PC-3 (cell line): ENCODE measurements at places on chromosomes 11 and 22. TPM values are rescaled to one million over a fixed set of nuclear protein-coding genes. Genes with fewer than 3 reads are reported as not detected.

GRCh38 chr11:111795334-111795985 lies 29.3 kb upstream of the PPP2R1B start:
- H3K4me3 ChIP-seq = no peak overlapping the region
- H3K36me3 ChIP-seq = 0 out of 2 replicates have a peak, but pooled peaks cover 10% of the 10 kb centered on the region
- no peaks in the 10 kb centered on the region for H3K27me3 ChIP-seq
- no peak for DNase-seq
- no peak overlapping the region for H3K27ac ChIP-seq
- peaks cover 4% of the 10 kb centered on the region for H3K4me1 ChIP-seq

DNA sequence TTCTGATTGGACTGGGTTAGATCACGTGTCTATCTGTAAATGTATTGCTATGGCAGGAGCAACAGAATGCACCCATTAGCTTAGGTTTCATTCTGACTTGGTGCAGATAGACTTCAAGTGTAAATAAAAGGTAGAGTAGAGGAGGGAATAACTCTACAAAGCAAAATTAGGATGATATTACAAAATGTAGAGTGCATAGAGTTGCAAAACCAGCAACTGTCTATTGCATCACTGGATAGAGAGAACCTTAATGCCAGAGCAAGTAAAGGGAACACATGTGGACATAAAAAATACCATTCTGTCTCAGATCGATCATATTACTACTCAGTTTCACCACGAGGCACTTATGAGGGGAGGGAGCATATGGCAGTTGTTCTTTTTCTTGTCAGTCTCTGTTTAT lies 22.0 kb upstream of the CAT start:
- H3K36me3 ChIP-seq = peaks cover 6% of the 10 kb centered on the region; the same call in 1 of the 2 replicates
- H3K27ac ChIP-seq = no peak overlapping the region
- no peak overlapping the region for H3K4me3 ChIP-seq
- DNase-seq = no peak
- H3K27me3 ChIP-seq = no peaks in the 10 kb centered on the region

- no peaks in the 10 kb centered on the region for H3K4me1 ChIP-seq
- no peaks in the 10 kb centered on the region for H3K27me3 ChIP-seq
- H3K36me3 ChIP-seq = no peaks in the 10 kb centered on the region
Observed at GRCh38 chr11:80129396-80129795, 688.6 kb upstream of the TENM4 start.

DNA sequence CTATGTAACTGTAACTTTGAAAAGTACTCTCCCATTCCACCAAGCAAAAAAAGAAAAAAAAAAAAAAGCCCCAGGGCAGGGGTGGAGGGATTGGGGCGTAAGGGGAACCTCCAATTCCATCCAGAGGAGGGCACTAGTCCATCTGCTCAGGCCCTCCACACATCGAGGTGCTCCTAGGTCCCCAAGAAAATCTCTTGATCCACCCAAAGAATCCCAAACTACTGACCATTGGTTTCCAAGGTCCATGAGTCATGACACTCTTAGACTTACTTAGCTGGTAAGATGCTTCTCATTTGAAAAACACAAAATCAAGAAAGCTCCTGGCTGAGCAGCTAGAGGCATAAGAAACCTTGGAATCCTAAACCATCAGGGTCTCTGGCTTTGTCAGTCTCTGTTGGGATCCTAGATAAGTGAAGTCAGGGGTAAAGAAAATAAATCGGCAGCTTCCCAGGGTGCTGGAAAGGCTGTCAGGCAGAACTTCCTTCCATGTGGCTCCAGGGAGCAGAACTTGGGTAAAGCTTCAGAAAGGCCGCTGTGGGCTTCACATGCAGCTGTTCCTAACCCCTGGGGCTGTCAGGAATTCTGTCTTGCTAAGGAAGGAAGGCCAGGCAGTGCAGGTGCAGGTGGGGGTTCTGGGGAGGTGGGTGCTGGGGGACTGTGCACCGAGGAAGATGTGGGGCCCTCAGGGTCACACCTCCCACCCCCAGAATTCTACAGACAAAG lies 49.4 kb upstream of the ADA2 start:
- H3K36me3 ChIP-seq = no peaks in the 10 kb centered on the region
- H3K27ac ChIP-seq = no peak overlapping the region

- H3K36me3 ChIP-seq = peaks cover 32% of the 10 kb centered on the region
- H3K4me3 ChIP-seq = no peak overlapping the region
- H3K27me3 ChIP-seq = no peaks in the 10 kb centered on the region
- no peak for DNase-seq
- H3K27ac ChIP-seq = no peak overlapping the region
- H3K4me1 ChIP-seq = no peaks in the 10 kb centered on the region
Observed at GRCh38 chr11:47775240-47775869, 8.2 kb upstream of the FNBP4 start.

DNA sequence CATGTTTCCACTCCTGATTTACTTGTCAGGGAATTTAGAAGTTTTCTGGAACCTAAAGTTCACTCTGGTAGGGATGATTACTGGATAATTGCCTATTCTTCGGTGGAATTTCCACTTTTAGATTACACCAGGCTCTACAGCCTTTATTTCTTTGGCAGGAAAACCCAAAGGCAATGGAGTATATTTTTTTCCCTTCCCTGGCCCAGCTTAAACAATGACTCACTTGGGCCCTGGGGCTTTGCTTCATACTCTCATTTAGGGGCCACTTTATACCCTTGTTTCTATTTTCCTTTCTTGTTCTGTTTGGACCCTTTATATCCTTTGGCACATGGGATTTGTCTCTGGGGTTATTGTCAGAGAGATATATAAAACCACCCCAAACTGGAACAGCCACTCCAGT lies 114.7 kb downstream of the CSTPP1 start:
- no peak overlapping the region for H3K4me3 ChIP-seq
- H3K4me1 ChIP-seq = no peaks in the 10 kb centered on the region
- H3K36me3 ChIP-seq = no peaks in the 10 kb centered on the region

DNA sequence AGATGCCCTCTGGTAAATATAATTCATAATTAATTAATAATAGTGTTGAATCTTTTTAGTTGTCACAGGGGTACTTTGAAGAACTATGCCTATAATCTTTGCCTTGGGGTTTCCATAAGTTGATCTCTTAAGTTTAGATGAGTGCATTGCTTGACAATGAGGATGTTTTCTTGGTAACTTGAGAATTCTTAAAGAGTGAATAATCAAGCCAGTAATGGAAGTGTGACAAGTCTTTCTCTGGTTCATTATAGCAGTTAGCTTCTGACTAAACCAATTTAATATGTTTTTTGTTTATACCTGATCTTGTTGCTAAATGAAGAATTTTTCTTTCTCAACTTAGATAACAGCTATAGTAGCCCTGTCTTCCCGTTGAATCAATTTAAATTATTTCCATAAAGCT lies 46.2 kb downstream of the ATXN10 start:
- peak; percentile 37 for DNase-seq

- peaks cover 69% of the 10 kb centered on the region for H3K4me1 ChIP-seq
- no peaks in the 10 kb centered on the region for H3K27me3 ChIP-seq
- H3K36me3 ChIP-seq = peaks cover 30% of the 10 kb centered on the region
- peak overlapping the region; percentile 16 for H3K27ac ChIP-seq
Observed at GRCh38 chr11:128492903-128493569, 94.3 kb downstream of the ETS1 start.

GRCh38 chr11:7501251-7501650 lies 12.5 kb upstream of the PPFIBP2 start:
- no peak for DNase-seq
- H3K4me3 ChIP-seq = no peak overlapping the region
- no peaks in the 10 kb centered on the region for H3K4me1 ChIP-seq
- no peaks in the 10 kb centered on the region for H3K36me3 ChIP-seq
- no peak overlapping the region for H3K27ac ChIP-seq

DNA sequence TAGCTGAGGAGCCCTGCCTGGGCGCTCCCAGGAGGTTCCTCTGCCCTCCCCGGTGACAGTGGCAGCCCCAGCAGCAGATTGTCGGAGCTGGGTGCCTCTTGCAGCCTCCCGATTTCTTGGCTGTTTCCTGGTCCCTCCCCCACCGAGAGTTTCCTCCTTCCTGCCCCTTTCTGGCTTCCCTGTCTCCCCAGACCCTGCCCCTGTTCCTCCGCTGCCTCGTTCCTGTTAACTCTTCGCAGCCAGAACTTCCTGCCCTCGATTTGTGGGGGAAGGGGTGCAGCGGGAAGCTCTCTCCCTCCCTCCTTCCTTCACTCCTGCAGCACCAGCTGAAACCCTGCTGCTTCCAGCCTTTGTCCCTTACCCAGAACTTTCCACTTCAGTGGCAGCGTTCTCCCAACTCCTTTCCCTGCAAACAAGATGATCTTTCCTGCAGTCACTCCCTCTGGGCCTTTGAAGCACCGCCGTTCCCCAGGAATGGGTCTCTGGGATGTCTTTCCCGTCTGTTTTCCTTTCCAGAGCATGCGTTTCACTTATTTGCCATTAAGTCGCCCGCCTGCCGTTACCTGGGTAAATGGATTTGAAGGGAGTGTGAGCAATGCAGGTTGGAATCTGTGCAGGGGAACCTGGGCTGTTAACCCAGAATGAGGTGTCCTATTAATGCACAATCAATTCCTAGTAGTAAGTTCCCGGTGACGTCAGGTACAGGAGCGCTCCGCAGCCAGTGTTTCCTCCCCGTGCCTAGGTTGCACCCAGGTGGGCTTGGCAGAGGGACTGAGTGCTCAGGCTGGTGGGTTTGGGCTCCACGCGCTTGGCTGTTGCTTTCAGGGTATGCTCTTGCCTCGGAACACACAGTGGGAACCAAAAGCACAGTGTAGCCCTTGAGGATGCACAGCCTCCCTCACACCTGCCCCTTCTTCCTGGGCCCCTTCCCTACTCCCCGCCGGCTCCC lies 4.3 kb downstream of the GRK2 start:
- H3K27me3 ChIP-seq = no peaks in the 10 kb centered on the region
- peaks cover 17% of the 10 kb centered on the region; the same call in 1 of the 2 replicates for H3K36me3 ChIP-seq
- no peak overlapping the region for H3K27ac ChIP-seq
- peaks cover 31% of the 10 kb centered on the region for H3K4me1 ChIP-seq
- H3K4me3 ChIP-seq = no peak overlapping the region

- H3K27me3 ChIP-seq = no peaks in the 10 kb centered on the region
- no peak overlapping the region for H3K4me3 ChIP-seq
- no peak overlapping the region for H3K27ac ChIP-seq
- H3K36me3 ChIP-seq = no peaks in the 10 kb centered on the region
- no peaks in the 10 kb centered on the region for H3K4me1 ChIP-seq
Observed at GRCh38 chr22:42786606-42787356, 66.1 kb upstream of the A4GALT start.

DNA sequence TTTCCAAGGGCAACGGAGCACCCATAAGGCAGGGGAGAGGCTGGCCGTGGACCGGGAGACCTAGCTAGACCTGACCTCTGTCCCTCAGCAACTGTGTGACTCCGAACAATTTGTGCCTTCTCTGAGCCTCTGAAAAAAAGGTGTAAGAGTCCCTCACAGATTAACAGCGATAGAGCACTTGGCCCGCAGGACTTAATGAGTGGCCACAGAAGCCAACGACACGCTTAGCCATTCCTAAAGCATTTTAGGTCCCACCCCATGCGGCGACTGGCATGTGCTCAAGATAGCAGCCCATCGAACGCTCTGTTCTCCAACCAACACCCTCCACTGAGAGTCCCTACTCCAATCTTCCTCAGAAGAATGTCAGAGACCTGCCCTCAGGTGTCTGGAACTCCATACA lies 1.5 kb downstream of the SULT4A1 start:
- peaks cover 43% of the 10 kb centered on the region for H3K27me3 ChIP-seq
- no peak overlapping the region for H3K4me3 ChIP-seq
- DNase-seq = no peak
- no peaks in the 10 kb centered on the region for H3K36me3 ChIP-seq
- no peak overlapping the region for H3K27ac ChIP-seq

- no peaks in the 10 kb centered on the region for H3K4me1 ChIP-seq
- H3K36me3 ChIP-seq = no peaks in the 10 kb centered on the region
- no peak overlapping the region for H3K27ac ChIP-seq
Observed at GRCh38 chr22:36185828-36186624, 15.6 kb downstream of the APOL4 start.

GRCh38 chr11:90912631-90913030 lies 689.8 kb upstream of the CHORDC1 start:
- no peak overlapping the region for H3K4me3 ChIP-seq
- no peaks in the 10 kb centered on the region for H3K36me3 ChIP-seq
- DNase-seq = no peak

DNA sequence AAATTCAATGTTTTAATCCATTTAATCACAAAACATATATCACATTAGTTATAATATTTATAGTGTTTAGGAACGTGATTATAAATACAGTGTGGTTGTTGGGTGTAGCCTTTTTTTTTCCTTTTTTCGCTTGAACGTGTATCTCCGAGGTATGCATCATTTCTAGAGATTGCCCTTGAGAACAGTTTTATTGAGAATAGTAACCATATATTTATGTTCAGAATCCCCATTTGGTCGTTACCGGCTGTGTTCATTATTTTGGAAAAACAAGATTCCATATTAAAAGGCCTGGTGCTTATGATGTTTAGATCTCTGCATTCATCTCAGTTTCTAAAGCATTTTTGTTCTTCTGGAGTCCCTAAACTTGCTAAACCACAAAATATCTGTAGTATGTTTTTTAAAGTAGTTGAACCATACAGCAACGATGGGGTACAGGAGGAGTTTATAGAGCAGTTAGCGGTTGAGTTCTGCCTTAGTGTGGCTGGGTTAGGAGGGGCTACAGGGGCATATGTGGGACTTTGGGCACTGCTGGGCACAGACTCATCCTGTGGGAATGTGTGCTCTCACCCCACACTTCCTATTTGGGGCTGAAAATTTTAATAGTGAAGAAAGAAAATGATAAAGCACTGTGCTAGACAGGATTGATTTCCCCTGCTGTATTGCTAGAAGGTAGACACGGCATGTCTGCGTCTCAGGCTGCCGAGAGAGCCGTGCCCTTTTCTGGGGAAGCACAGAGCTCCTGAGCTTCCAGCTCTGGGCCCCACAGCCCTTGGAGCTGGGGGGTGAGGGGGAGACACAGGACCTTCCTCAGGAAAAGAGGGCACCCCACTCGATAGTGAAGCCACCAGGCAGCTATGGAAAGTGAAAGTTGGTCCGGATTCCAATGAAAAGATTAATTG lies 81.5 kb upstream of the PPARA start:
- H3K4me1 ChIP-seq = peaks cover 42% of the 10 kb centered on the region
- peaks cover 16% of the 10 kb centered on the region for H3K36me3 ChIP-seq
- DNase-seq = peak; percentile 81
- H3K27me3 ChIP-seq = no peaks in the 10 kb centered on the region
- H3K27ac ChIP-seq = peak overlapping the region; percentile 99
- peak overlapping the region; percentile 66 for H3K4me3 ChIP-seq

DNA sequence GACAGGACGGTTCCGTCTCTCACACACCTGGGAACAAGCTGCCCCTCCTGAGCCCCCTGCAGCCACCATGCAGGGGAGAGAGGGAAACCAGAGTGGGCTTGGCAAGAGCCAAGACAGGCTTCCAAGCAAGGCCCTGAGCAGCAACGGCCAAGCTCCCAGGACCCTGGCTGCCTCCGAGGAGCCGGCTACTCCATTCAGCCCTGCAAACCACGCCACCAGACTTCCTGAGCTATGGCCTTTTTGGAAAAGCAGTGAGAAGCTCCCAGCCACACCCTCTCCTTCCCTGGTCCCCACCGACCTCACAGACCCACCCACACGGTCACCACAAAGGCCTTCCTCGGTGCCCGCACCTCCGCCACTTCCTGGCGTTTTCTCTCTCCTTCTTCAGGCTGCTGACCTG lies 479.0 kb downstream of the BRD1 start:
- peaks cover 79% of the 10 kb centered on the region for H3K27me3 ChIP-seq
- no peak overlapping the region for H3K27ac ChIP-seq
- no peak for DNase-seq
- no peak overlapping the region for H3K4me3 ChIP-seq
- H3K4me1 ChIP-seq = no peaks in the 10 kb centered on the region
- no peaks in the 10 kb centered on the region for H3K36me3 ChIP-seq

Gene OR8U1
- total RNA-seq = not detected in 2 replicates

Gene KLHL22
- 14.8 TPM in 2 replicates for total RNA-seq

Gene PGA4
- not detected in 2 replicates for total RNA-seq

Gene TPH1
- total RNA-seq = 0.07 TPM in 1 of 2 replicates, not detected in the other

Gene KCNJ4
- total RNA-seq = not detected in 2 replicates

Gene USP2
- 0.92 and 1.8 TPM in 2 replicates for total RNA-seq

Gene FKBP2
- total RNA-seq = 215 and 248 TPM in 2 replicates

Gene UBXN1
- 190 and 311 TPM in 2 replicates for total RNA-seq

Gene TCN2
- total RNA-seq = 1.7 and 4.2 TPM in 2 replicates
